Trophoblast cell (in vitro differentiated cells and primary cell): ENCODE measurements at places on chromosomes 5 and 9.
A peak's percentile ranks its signal among the peaks of the same experiment; 100 is the strongest.

GRCh38 chr9:79362100-79363081 is 209.4 kb upstream of the TLE4 start:
- no peak for DNase-seq

DNA sequence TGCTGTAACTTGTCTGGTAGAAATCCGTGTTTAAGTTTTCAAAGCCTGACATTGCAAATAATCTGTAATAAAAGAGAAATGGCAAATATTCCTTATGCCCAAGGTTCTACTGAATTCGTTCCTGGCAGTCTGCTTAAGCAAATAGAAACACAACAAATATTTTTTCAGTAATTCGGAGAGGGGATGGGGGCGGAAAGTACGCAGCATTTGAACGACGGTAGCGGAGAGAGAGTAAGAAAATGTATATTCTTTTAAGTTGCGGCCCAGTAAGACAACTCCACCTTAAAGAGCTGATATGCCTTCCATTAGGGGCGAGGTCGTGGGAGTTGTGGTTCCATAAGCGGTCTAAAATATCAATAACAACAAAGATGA is 569 bp downstream of the YIPF5 start:
- DNase-seq, result no peak

- DNase-seq, result peak; percentile 16
Measured at GRCh38 chr5:146995878-146996277, 117.3 kb upstream of the PPP2R2B start.

GRCh38 chr9:127035948-127036347 is 86.5 kb downstream of the ANGPTL2 start:
- no peak for DNase-seq

GRCh38 chr5:24474685-24475084 is 170.1 kb downstream of the CDH10 start:
- DNase-seq, result no peak

DNA sequence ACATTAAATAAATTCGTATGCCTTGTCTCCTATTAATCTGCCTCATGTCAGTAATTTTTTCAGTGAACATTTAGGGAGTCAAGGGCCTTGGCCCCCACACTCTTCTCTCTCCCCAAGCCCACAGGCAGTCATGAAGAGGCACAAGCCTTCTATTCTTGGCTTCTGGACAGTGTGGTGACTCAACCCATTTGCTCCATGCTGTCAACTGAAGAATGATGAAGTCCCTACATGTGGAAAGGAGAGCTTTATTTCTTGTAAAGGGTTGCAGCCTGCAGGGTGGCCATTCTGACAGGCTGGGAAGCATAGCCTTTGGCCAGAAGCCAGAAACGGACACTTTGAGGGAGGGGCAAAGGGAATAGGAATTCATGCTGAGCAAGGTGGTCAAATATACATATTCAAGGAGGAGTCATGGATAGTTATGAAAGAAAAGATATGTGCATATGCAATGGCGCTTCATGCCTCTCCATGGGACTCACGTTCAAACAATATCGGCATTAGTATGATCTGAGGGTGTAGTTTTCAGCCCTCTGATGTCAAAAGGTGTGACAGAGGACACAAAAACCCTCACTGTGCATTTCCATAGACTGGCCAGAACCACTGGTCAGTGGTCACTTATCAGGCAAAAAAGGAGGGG is 31.3 kb downstream of the ANKRA2 start:
- DNase-seq, result no peak

DNA sequence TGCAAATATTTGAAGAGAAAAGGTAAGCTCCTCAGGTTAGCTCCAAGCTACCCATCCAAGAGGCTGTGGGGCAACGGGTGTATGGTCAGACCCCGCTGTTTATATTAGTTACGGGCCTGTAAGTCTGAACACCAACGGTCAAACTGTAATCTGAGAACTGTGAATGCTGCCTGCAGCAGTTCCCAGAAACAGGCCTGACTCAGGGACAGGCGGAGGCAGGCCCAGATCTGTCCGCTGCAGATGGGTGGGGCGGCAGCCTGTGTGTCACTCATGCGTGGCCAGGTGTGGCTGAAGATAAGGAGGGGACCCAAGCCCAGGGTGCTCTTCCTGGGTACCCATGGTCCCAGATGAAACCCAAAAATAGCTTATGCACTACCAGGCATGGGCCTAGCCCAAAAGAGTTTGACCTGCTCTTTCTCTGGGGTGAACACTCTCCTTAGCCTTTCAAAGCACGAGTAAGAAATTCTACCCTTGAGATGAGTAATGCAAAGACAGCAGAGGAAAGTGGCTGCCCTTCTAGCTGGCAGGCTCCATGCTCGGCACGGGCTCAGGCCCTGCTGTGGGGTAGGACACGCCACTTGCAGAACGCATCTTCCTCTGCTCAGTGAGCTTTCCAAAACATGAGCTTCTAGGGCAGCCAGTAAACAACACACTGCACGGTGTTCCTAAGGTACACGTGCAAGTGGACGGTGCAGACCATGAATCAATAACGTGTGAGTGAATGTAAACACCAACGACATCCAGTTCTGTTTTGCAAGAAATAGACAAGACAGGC is 9.1 kb downstream of the UBAC1 start:
- DNase-seq, result peak; percentile 42
